ENCODE measurements at places on chromosomes 4 and X.

- no peak for DNase-seq
These were observed 217.7 kb upstream of the VEGFC start for GRCh38 chr4:177010418-177010817.

DNA sequence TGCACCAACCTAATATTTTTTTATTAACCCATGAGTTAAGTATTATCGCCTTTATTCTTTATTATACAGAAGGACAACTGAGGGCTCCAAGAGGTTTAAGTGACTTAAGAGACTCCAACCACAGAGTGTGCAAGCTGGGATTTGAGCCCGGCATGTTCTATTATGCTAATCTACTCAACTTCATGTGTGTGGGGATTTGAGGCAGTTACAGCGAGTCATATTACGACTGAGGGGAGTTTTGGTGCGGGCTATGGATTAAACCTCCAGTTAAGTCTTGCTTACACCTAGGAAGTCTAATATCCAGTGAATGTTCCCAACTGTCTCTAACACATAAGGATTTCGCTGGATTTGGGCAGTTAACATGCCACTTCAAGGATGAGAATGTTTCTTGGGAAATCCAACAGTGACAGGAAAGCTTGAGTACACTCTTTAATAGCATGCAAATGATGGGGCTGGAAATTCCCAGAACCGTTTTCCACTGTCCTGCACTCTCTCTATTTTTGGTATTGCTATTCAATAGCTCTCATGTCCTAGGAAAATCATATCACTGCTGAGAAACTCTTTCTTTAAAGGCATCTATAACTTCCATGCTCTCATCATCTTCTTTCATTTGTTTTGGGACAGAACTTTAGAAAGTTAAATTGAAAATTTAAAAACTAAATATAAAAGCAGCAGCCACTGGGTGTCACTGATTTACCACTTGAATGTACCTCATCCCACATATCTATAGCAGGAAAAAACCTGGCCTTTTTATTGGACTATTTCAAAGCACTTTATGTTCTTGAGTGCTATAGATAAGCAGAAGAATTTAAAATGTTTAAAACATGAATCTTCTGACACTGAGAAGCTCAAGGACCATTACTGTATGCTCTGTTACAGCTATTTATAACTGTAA is 165.1 kb upstream of the TTC29 start:
- DNase-seq = no peak

DNA sequence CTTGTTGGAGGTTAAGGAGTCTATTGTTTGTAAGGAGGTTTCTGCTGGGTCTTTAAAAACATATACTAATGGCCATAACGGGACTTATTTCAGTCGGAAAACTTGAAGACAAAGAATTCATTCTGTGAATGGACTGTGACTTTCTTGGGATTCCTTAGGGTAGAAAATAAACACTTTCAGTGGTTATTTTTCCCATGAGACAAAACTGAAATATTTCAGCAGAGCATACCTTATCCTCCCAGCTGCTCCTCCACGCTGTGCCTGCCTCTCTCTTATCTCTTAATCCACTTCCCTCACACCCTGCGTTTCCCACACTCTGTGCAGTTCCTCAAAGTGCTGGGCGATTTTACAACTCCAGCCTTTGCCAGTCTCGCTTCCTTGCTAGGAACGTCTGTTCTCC is 47.1 kb upstream of the SORBS2 start:
- no peak for DNase-seq

GRCh38 chr4:51880016-51880915 is 37.3 kb downstream of the DCUN1D4 start:
- DNase-seq = no peak

GRCh38 chr4:18689308-18690115 is 668.0 kb upstream of the LCORL start:
- peak; percentile 6 for DNase-seq

DNA sequence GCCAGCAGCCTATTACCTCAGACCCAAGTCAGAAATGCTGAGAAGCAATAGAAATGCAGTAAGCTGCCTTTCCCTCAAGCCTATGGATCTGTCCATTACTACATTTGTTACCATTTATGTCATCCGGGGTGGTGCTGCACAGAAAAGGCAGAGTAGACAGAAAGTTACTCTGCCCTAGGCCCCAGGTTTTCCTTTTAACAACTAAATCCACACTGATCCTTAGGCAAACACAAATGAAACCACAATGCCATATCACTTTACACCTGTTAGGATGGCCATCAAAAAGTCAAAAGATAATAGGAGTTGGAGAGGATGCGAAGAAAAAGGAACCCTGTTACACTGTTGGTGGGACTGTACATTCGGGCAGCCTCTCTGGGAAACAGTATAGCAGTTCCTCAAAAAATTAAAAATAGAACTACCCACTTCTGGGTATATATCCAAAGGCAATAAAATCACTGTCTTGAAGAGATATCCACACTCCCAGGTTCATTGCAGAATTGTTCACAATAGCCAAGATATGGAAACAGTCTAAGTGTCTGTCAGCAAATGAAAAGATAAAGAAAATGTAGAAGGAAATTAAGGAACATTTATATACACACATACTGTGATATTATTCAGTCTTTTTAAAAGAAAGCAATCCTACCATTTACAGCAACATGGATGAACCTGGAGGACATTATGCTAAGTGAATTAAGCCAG is 186.3 kb downstream of the NWD2 start:
- no peak for DNase-seq

- no peak for DNase-seq
These were observed 180.3 kb upstream of the KLHL4 start for GRCh38 chrX:87337267-87337666.

DNA sequence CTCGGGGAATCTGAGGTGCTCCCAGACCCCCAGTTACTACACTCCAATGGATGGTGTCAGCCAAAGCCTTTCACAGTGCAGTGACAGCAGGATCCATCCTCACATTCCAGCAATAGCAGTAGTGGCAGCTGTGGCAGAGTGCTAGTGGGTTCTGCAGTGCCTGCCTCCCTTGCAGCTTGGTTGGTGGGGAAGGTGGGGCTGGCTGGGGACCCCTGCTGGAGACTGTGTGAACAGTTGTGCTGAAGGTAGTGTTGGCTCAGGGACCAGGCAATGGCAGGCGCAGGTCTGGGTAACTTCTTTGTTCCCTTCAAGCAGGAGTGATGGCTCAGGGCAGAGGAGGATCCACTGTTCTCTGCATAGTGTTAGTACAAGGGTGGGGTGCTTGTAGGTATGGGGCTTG is 343.7 kb upstream of the TRAM1L1 start:
- DNase-seq = no peak

DNA sequence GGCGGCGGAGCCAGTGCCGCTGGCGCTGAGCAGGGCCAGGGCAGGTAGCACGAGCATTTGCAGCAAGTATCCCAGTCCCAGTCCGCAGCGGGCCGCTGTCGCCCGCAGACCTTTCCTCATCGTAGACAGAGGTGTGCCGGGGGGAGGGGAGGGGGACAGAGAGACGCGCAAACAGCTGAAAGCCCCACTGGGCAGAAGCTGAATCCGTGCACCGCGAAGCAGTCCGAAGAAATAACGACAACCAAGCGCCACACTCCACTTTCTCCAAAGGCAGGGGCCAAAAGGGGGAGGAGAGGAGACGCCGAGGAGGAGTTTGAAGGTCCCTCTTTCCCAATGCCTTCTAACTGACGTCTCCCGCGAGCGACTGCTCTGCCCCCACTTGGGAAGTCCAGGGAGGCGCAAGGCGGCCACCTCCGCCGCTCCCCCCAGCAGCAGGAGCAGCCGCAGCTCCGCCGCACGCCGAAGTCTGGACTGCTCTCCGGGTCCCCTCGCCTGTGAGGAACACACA is at the start of gene UNC5C:
TSS of gene UNC5C (minus strand) at position 236 of the 508 bp plus-strand sequence.
- no peak for DNase-seq

- no peak for DNase-seq
These were observed 9.1 kb downstream of the POU4F2 start for GRCh38 chr4:146647615-146648460.

- DNase-seq = no peak
These were observed 1388.9 kb downstream of the C4orf33 start for GRCh38 chr4:130484826-130485225.

Measured in activated CD4-positive, alpha-beta T cell treated with anti-CD3 and anti-CD28 coated beads, Interleukin-2, amount 50 U/mL, for 4 hours (primary cell).